ENCODE measurements at places on chromosomes 7 and 10. TPM values are rescaled to one million over a fixed set of nuclear protein-coding genes. Genes with fewer than 3 reads are reported as not detected.

The ZNF800 gene
- 25.5 TPM for total RNA-seq

The CALML3 gene
- not detected for total RNA-seq

The BTBD16 gene
- 0.76 TPM for total RNA-seq

The ARPC1A gene
- 133 TPM for total RNA-seq

DNA sequence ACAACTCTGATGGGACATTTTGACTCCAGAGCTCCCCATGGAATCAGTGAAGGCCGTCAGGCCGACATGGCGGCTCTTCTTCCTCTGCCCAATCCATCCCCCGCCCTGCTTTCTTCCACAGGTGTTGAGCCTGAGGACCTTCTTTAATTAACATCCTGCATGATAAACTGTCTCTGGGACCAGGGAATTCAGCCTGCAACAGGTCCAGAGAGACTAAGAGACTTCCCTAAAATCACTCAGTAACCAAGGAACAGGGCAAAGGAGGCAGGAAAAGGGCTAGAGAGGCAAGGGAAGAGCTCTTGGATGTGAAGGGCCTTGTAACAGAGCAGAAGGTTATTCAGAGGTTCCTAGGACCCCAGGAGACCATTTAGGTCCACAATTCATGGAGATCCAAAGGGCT lies 6.0 kb upstream of the PDLIM1 start:
- peaks cover 21% of the 10 kb centered on the region for H3K4me1 ChIP-seq
- H3K4me3 ChIP-seq, result no peak overlapping the region
- no peak overlapping the region for H3K27ac ChIP-seq
- H3K27me3 ChIP-seq, result no peaks in the 10 kb centered on the region
- no peak for DNase-seq

- no peak overlapping the region for H3K4me3 ChIP-seq
- no peaks in the 10 kb centered on the region for H3K27me3 ChIP-seq
- no peak overlapping the region for H3K27ac ChIP-seq
- DNase-seq, result no peak
These were observed 649.1 kb upstream of the SORCS1 start for GRCh38 chr10:107813451-107814162.

GRCh38 chr10:128907155-128907941 lies 559.7 kb upstream of the MGMT start:
- peaks cover 4% of the 10 kb centered on the region for H3K27me3 ChIP-seq
- H3K36me3 ChIP-seq, result no peaks in the 10 kb centered on the region
- no peak for DNase-seq
- no peak overlapping the region for H3K4me3 ChIP-seq
- H3K4me1 ChIP-seq, result no peaks in the 10 kb centered on the region

DNA sequence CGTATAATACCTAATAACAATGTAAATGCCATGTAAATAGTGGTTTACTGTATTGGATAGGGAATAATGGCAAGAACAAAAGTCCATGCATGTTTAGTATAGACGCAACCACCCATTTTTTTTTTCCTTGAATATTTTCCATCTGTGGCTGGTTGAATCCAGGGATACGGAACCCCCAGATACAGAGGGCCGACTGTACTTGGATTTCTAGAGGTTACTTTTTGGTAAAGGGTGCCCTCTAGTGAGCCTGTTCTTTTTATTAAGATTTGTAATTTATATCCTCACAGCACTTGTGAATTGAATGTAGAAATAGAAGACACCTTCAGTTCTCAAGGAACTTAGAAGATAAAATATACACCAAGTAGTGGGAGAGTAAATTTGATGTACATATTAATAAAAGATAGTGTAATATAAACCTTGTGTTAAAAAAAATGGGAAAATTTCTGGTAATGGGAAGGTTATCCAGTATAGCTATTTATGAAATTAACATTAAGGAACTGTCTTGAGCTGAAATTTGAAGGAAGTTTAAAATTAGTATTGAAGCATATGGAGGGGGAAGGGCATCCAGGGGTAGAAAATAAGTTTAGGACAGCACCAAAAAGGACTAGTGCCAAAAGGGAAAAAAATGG lies 32.0 kb downstream of the EXOC6 start:
- DNase-seq, result peak; percentile 41
- H3K4me1 ChIP-seq, result no peaks in the 10 kb centered on the region
- H3K27ac ChIP-seq, result no peak overlapping the region

DNA sequence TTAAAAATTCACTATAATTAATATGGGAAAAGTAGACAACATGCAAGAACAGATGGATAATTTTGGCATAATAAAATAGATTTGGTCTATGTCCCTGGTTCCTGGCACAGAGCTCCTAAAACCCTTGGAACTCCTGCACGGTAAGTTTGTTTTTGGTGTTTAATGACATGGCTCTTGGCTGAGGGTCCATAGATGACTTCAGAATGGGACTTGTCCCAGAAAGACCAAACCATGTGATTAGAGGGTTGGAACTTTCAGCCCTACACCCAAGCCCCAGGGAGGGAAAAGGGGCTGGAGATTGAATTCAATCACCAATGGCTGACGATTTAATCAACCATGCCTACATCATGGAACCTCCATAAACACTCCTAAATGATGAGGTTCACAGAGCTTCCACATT lies 12.6 kb upstream of the GSDME start:
- no peaks in the 10 kb centered on the region for H3K36me3 ChIP-seq
- no peak for DNase-seq
- H3K4me3 ChIP-seq, result no peak overlapping the region

GRCh38 chr10:77566914-77567566 lies 70.6 kb downstream of the KCNMA1 start:
- no peaks in the 10 kb centered on the region for H3K36me3 ChIP-seq
- peaks cover 20% of the 10 kb centered on the region for H3K27me3 ChIP-seq
- no peak for DNase-seq

- H3K4me3 ChIP-seq, result no peak overlapping the region
- no peaks in the 10 kb centered on the region for H3K27me3 ChIP-seq
- H3K36me3 ChIP-seq, result peaks cover 14% of the 10 kb centered on the region
- DNase-seq, result no peak
- no peak overlapping the region for H3K27ac ChIP-seq
- peaks cover 35% of the 10 kb centered on the region for H3K4me1 ChIP-seq
These were observed 49.4 kb downstream of the RBM33 start for GRCh38 chr7:155693826-155694225.

GRCh38 chr10:88042160-88043100 lies 179.0 kb downstream of the PTEN start:
- H3K4me1 ChIP-seq, result peaks cover 55% of the 10 kb centered on the region
- no peaks in the 10 kb centered on the region for H3K36me3 ChIP-seq
- H3K27ac ChIP-seq, result peak overlapping the region; percentile 65
- no peak overlapping the region for H3K4me3 ChIP-seq
